SHP77 treated with DMSO at 0.1 percent for 48 hours (cell line): ENCODE measurements at places on chromosomes 1 and 21.
A peak's percentile ranks its signal among the peaks of the same experiment; 100 is the strongest.

DNA sequence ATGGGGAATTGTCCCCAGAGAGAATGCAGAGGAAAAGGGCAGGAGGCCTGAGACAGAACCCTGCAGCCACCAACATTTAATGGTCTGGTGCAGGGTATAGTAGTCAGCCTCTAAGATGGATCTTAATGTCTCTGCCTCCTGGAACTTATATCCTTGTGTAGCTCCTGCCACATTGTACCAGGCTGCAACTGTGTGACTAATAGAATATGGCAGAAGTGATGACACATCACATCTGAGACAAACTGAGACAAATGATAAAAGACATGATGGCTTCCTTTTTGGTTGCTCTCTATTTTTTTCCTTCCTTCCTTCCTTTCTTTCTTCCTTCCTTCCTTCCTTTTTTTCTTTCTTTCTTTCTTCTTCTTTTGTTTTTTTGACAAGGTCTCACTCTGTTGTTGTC, 37.1 kb upstream of the CYP4B1 start:
- DNase-seq: no peak

DNA sequence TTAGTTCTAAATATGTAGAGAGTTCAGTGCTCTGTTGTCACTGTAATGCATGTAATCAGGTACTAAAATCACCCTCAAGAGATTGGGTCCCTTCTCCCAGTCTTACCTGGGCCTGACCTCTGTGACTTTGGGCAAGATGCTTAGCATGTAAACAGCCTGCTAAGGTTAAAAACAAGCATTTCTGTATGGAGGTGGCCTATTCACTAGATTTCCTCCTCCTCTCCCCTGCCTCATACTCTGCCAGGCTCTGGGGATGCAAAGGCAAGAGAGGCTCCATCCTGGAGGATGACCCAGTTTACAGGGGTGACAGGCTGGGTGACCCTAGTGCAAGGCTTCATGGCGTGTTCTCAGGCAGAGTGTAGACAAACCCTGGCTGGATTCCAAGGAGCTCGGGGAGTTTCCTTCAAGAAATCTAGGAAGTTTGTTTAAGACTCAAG, 28.8 kb downstream of the VANGL2 start:
- no peak for DNase-seq

DNA sequence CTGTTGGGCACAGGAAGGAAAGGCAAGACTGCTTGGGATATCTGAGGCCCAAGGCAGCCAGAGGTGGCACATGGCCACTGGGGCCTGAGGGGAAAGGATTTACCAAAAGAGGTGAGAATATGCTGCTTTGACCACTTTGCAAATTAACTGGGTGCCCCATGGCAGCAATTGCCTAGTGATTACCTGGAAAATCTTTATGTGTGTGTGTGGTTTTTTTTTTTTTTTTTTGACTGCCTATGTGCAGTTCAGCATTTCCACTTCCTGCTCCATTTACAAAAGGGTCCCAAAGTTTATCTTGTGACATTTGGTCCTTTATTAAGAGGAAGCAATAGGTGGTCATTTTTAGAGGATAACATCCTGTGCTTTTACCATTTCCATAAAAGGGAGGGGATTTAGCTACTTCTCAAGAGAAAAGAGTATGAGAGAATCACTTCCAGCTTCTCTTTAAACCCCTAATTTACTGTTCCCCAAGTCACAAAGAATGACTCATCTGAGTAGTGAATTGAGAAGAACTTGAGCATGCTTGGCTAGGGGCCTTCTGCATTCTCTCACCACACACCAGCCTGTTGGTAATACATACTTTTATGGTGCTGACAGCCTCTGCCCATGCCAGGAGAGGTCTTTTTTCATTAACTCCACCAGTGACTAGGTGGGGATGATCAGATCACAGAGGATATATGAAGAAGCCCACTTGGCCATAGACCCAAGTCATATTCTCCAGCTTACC, 52.1 kb downstream of the SYDE2 start:
- DNase-seq: no peak

- no peak for DNase-seq
These were observed 24.3 kb downstream of the SCYL3 start for GRCh38 chr1:169869426-169869825.

- no peak for DNase-seq
These were observed 26.5 kb downstream of the TRIM45 start for GRCh38 chr1:117094841-117095604.

DNA sequence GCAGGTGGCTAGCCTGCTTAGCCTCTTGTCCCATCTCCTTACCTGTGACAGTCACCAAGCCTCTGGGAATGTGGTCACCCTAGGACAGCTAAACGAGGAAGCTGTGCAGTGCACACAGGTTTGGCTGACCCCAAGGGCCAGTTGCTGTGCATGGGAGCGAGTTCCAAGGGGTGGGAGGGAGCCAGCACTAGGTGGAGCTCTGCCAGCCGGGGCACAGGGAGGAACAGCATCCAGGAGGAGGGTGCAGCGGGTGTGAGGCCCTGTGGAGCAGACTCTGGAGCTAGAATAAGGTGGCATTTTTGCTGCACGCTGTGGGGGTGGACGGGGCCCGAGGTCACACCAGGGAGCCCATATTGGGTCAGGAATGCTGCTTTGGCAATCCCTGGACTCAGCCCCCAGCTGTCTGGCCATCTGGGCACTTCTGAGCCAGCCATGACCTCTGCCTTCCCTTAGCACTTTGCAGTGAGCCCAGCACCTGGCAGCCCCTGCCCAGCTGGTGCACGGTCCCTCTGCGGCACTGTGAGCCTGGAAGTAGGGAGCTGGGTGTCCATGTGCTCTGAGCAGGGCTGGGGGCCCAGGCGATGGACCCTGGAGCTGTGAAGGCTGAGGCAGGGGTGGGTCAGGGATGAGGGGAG, 8.7 kb downstream of the PDXK start:
- DNase-seq: peak; percentile 8

DNA sequence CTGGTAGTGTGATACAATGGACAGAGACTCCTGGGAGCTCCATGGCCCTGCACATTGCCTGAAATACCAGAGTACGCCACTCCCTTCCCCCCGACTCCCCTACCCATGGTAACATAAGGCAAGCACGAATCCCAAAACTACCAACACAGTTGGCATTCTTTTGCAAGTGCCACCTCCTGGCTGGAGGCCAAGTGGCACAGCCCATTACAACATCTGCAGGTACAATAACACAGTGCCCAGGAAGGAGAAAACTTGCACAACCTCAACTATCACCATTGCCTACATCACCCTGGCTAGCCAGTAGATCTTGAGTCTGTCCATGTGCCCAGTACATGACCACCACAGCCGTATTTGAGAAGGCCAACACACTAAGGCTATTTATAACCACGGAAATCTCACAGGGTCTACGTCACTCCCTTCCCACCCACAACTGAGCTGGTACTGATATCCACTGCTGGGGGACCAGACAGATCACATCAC, 11.7 kb downstream of the ADAMTS1 start:
- DNase-seq: no peak

DNA sequence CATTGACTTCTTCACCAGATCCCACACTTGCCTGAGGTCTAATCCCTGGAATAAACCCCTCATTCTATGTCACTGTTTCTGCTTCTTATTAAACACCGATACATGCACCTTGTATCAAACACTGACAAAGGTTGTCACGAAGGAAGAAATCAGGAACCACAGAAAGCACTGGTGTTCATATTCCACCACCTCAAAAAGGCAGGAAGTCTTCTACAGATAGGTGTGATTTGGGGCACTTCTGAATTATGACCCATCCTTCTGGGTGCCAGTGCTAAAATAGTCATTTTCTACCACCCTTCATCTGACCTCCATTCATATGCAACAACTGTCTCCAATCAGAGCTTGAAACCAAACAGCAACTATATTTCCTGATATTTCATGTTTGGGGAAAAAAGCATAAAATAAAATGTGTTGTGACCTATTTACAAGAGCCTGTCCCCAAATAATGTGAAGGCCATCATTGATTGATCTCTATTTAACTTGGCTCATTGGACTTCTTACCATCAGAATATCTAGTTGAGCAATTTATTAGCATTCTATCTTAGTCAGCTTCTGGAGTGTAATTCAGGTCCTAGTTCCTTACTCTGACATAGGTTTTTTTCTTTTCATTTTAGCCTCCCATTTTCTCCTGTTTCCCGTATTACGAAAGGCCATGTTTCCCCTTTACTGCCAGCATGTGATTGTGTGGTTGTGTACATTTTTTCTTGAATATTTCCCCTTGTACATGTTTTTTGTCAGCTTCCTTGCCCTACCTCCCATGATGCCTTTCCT, 43.1 kb downstream of the DUSP10 start:
- no peak for DNase-seq

DNA sequence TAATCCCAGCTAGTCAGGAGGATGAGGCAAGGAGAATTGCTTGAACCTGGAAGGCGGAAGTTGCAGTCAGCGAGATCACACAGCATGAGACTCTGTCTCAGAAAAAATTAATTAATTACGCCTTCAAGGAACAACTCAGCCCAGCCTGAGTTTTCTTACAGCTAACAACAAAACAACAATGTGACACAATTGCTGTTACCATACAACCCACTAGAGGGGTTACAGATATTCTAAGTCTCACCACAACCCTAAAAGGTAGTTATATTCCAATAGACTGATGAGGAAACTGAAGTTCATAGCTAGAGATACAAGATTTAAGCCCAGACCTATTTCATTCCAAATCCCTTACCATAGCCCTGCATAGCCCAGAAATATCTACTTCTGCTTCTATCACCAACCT, 2.9 kb upstream of the LRRC8C start:
- DNase-seq: no peak

GRCh38 chr21:25637851-25638659, 1.0 kb upstream of the JAM2 start:
- no peak for DNase-seq

GRCh38 chr21:15282665-15283064, 217.9 kb upstream of the NRIP1 start:
- DNase-seq: no peak

DNA sequence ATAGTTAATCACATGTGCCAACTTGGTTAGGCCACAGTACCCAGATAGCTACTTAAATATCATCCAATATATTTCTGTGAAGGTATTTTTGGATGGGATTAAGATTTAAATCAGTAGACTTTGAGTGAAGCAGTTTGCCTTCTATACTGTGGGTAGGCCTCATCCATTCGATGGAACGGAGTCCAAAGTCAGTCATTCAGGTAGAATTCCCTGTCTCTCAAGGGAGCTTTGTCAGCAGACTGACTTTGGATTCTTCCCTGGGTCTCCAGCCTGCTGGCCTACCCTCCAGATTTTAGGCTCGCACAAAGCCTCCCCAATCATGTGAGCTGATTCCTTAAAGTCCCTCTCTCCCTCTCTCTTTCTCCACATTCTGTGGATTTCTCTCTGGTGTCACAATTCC, 145.1 kb upstream of the MAGI3 start:
- no peak for DNase-seq
